Ascending aorta (tissue), 2 donors: ENCODE measurements at places on chromosomes 3 and 15.

DNA sequence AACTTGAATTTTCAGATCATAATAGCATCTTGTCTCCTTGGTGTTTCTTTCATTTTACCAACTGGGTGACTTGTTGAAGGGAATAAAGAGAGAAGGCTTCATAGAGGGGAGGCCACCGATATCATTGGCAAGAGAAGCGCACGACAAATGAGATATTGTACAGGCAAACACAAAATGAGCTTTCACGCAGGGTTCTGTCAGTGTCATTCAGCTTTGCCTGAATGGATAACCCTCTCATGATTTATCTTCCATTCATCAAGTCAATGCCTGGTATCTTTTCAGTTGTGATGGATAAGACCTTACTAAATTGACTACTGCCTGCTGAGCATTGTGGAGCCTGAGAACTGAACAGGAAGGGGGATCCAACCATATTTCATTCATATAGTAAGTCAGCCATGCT lies 188.6 kb upstream of the EPHA3 start:
- no peak overlapping the region for H3K4me3 ChIP-seq
- no peaks in the 10 kb centered on the region for H3K4me1 ChIP-seq
- no peak overlapping the region for H3K27ac ChIP-seq
- no peaks in the 10 kb centered on the region for H3K27me3 ChIP-seq

DNA sequence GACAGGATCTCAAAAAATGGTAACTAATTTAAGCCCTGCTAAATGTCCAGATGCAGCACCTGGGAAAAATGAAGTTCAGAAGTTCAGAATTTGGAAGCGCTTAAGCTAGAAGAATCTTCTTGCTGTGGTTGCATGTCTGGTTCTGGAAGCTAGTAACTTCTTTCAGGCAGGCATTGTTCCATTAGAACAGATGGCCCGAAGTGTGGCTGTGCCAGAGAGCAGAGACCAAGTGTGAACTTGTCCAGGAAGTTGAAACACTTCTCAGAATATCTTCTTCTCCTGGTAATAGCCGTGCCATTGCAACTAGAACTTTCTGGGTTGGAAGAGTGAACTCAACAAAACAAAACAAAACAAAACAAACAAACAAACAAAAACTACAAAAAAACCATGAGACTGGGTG lies 80.0 kb downstream of the MITF start:
- no peak overlapping the region for H3K4me3 ChIP-seq
- peaks cover 6% of the 10 kb centered on the region for H3K4me1 ChIP-seq
- DNase-seq, result no peak
- H3K27me3 ChIP-seq, result no peaks in the 10 kb centered on the region
- no peak overlapping the region for H3K27ac ChIP-seq

- H3K27me3 ChIP-seq, result no peaks in the 10 kb centered on the region
- H3K36me3 ChIP-seq, result peaks cover 10% of the 10 kb centered on the region
- H3K27ac ChIP-seq, result no peak overlapping the region
- no peak overlapping the region for H3K4me3 ChIP-seq
- no peak for DNase-seq
Measured at GRCh38 chr3:134472831-134473230, 13.0 kb downstream of the ANAPC13 start.

DNA sequence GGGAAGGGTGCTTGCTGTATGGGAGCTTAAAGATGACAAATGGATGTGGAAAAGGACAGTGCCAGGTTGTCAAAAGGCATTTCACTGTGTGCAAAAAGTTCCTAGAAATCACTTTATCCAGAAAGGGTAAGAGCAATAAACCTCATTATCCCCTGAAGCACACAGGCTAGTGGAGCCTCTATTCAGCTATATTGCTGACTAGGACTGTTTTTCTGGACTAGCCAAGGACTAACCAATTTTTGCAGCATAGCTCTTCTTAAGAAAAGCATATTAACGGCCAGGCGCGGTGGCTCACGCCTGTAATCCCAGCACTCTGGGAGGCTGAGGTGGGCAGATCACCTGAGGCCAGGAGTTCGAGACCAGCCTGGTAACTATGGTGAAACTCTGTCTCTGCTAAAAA lies 64.8 kb downstream of the MLH1 start:
- H3K4me1 ChIP-seq, result peaks cover 39% of the 10 kb centered on the region
- no peaks in the 10 kb centered on the region for H3K27me3 ChIP-seq
- no peak for DNase-seq
- no peak overlapping the region for H3K4me3 ChIP-seq
- peaks cover 38% of the 10 kb centered on the region for H3K36me3 ChIP-seq

DNA sequence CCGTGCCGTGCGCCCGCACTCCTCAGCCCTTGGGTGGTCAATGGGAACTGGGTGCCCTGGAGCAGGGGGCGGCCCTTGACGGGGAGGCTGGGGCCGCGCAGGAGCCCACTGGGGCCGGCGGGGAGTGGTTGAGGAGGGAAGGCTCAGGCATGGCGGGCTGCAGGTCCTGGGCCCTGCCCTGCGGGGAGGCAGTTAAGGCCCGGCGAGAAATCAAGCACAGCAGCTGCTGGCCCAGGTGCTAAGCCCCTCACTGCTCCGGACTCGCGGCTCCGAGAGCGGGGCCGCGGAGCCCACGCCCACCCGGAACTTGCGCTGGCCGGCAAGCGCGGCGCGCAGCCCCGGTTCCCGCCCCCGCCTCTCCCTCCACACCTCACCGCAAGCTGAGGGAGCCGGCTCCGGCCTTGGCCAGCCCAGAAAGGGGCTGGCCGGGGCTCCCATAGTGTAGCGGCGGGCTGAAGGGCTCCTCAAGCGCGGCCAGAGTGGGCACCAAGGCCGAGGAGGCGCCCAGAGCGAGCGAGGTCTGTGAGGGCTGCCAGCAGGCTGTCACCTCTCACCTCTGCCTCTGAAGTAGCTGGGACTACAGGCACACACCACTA lies 7.8 kb downstream of the GP9 start:
- no peaks in the 10 kb centered on the region for H3K27me3 ChIP-seq
- DNase-seq, result no peak
- H3K4me1 ChIP-seq, result no peaks in the 10 kb centered on the region
- H3K36me3 ChIP-seq, result no peaks in the 10 kb centered on the region
- H3K27ac ChIP-seq, result no peak overlapping the region

DNA sequence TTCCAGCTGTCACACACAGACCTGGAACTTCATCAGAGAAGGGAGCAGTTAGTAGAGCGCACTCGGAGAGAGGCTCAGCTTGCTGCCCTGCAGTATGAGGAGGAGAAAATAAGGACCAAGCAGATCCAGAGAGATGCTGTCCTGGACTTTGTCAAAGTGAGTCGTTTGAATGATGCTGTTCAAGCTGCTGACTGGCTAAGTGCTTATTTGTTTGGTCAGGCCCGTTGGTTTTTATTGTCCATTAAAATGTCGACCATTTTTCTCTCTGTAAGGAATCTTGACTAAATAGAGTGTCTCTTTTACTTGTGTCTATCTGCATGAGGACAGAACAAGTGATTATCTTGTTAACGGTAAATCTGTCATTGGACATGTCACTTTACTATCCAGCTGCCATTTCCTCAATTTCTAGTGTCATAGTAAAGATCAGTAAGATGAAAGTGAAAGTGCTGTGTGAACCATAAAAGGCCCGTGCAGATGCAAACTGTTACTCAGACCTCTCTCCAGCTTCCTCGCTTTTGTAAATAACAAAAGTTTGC lies 56.9 kb downstream of the LRCH3 start:
- H3K36me3 ChIP-seq, result peaks cover 75% of the 10 kb centered on the region
- H3K27me3 ChIP-seq, result no peaks in the 10 kb centered on the region

GRCh38 chr3:52225452-52226228 lies at the start of gene TLR9:
Gene TLR9 (minus strand): TSS chr3:52225645. CDS start chr3:52225529, 116 bp downstream.
- H3K36me3 ChIP-seq, result peaks cover 20% of the 10 kb centered on the region
- H3K27ac ChIP-seq, result no peak within 1 kb of the TSS
- H3K4me1 ChIP-seq, result peaks cover 2% of the 10 kb centered on the region
- no peaks in the 10 kb centered on the region for H3K27me3 ChIP-seq
- no peak within 1 kb of the TSS for H3K4me3 ChIP-seq
- no peak for DNase-seq

- H3K4me1 ChIP-seq, result no peaks in the 10 kb centered on the region
- H3K36me3 ChIP-seq, result no peaks in the 10 kb centered on the region
- H3K27me3 ChIP-seq, result no peaks in the 10 kb centered on the region
- no peak for DNase-seq
- no peak overlapping the region for H3K4me3 ChIP-seq
- H3K27ac ChIP-seq, result no peak overlapping the region
Measured at GRCh38 chr15:44798826-44799225, 62.5 kb downstream of the TRIM69 start.

- DNase-seq, result no peak
- no peak overlapping the region for H3K4me3 ChIP-seq
- H3K27ac ChIP-seq, result no peak overlapping the region
- no peaks in the 10 kb centered on the region for H3K27me3 ChIP-seq
Measured at GRCh38 chr3:16801223-16801622, 83.5 kb upstream of the PLCL2 start.

DNA sequence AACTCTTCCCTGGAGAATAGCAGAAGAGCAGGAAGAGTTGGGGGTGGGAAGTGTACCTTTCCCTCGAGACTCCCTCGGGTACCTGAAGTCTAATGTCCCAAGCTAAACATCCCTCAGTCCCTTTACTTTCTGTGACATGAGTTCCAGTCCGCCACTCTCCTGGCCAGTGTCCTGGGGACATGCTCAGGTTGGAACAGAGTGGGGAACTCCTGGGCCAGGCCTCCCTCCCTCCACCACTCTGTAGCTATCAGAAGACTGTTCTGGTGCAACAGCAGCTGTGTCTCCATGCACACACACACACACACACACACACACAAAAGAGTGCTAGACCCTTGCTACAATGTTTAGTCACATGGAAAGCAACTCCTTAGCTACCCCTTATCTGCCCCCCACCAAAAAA lies 155.0 kb upstream of the HES1 start:
- H3K36me3 ChIP-seq, result no peaks in the 10 kb centered on the region
- no peak overlapping the region for H3K27ac ChIP-seq

GRCh38 chr15:66008940-66009562 lies 139.8 kb downstream of the RAB11A start:
- H3K4me3 ChIP-seq, result no peak overlapping the region
- DNase-seq, result no peak
- no peak overlapping the region for H3K27ac ChIP-seq
- no peaks in the 10 kb centered on the region for H3K36me3 ChIP-seq
- H3K27me3 ChIP-seq, result no peaks in the 10 kb centered on the region

GRCh38 chr3:16570113-16570512 lies 35.1 kb downstream of the DAZL start:
- no peak overlapping the region for H3K4me3 ChIP-seq
- no peaks in the 10 kb centered on the region for H3K36me3 ChIP-seq
- H3K27me3 ChIP-seq, result no peaks in the 10 kb centered on the region
- H3K27ac ChIP-seq, result no peak overlapping the region

DNA sequence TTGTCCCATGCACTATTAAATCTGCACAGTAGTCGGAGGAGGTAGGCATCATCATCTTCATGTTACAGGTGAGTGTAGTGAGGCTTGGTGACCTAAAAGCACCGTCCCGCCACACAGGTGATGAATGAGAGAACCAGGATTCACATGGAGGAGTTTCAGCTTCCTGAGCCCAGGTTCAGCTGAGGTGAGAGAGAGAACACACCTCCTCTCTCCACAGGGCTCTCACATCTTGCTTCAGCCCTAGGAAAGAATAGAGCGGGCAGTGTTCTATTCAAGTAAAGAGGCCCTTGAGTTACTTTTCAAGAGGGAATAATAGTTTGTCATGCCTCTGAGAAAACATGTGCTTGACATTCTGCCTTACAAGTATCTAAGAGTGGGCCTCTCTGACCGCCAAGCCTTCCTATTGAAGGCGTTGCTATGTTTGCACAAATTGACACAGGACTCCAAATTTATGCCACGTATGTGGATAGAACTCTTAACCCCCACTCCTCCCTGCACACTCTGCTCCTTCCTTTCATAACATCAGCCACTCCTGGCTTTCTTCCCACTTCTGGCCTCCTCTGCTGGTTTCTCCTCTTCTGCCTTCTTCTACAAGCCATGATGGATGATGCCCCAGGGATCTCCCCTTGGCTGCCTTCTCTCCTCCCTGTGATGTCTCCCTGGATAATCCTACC lies 138.3 kb upstream of the ABHD17C start:
- H3K4me1 ChIP-seq, result no peaks in the 10 kb centered on the region
- no peaks in the 10 kb centered on the region for H3K36me3 ChIP-seq
- no peak overlapping the region for H3K27ac ChIP-seq
- DNase-seq, result no peak
- H3K4me3 ChIP-seq, result no peak overlapping the region

DNA sequence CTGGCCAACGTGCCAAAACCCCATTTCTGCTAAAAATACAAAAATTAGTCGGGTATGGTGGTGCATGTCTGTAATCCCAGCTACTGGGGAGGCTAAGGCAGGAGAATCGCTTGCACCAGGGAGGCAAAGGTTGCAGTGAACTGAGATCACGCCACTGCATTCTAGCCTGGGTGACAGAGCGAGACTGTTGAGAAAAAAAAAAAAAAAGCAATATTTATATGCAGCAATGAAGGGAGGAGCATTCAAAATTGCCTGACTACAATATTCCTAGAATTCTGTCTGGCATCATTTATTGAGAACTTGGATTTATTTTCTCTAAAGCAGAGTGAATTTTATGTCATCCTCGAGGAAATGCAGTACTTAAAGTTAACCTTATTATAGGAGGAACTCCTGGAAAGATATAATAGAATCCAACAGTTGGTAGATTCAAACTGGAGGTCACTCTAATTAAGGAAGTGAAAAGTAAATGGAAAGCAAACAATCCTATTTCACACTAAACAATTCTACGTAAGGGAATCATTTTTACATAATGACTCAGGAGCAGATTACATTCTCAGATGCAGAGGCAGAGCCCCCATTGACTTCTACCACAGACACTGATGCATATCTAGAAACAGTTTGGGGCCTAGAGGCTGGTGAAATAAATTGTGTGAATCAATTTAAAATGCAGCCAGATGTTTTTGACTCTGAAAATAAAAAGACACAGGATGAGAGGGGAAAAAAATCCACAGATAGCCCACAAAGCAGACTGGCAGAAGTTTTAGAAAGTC lies 82.1 kb upstream of the FHIT start:
- H3K4me3 ChIP-seq, result no peak overlapping the region
- no peaks in the 10 kb centered on the region for H3K4me1 ChIP-seq
- H3K36me3 ChIP-seq, result no peaks in the 10 kb centered on the region
- no peak for DNase-seq

- DNase-seq, result no peak
- no peaks in the 10 kb centered on the region for H3K36me3 ChIP-seq
- peaks cover 22% of the 10 kb centered on the region for H3K4me1 ChIP-seq
- H3K27ac ChIP-seq, result peak overlapping the region; percentile 83
Measured at GRCh38 chr3:123783050-123783689, 101.0 kb downstream of the MYLK start.

GRCh38 chr15:40550341-40551037 lies 14.4 kb downstream of the CCDC32 start:
- H3K27ac ChIP-seq, result no peak overlapping the region
- no peak for DNase-seq
- H3K36me3 ChIP-seq, result peaks cover 33% of the 10 kb centered on the region
- H3K27me3 ChIP-seq, result no peaks in the 10 kb centered on the region
- no peak overlapping the region for H3K4me3 ChIP-seq

- no peak overlapping the region for H3K4me3 ChIP-seq
- no peaks in the 10 kb centered on the region for H3K27me3 ChIP-seq
- H3K4me1 ChIP-seq, result no peaks in the 10 kb centered on the region
- no peak overlapping the region for H3K27ac ChIP-seq
- DNase-seq, result no peak
- no peaks in the 10 kb centered on the region for H3K36me3 ChIP-seq
Measured at GRCh38 chr3:75982151-75982550, 196.8 kb upstream of the ZNF717 start.
